ENCODE measurements at places on chromosomes 1 and 21.

DNA sequence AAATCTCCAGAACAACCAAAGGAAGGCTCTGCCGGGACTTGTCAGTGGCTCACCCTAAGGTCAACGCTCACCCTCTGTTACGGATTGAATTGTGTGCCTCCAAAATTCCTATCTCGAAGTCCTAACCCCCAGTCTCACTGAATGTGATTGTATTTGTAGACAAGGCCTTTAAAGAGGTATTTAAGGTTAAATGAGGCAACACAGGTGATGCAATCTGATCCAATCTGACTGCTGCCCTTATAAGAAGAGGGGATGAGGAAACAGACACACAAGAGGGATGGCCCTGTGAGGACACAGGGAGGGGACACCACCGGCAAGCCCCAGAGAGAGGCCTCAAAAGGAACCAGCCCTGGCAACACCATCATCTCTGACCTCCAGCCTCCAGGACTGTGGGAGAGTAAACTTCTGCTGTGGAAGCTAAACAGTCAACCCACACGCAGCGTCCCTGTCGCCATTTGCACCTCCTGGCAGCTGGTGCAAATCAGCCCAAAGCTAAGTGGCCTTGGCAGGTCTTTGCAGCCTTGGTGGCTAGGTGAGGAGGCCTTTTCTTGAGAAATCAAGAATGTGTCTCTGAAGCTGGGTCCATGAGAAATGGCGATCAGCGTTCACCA, 24.2 kb downstream of the UBASH3A start:
- DNase-seq, result no peak

GRCh38 chr1:151820940-151821339, 10.7 kb downstream of the RORC start:
- no peak for DNase-seq

DNA sequence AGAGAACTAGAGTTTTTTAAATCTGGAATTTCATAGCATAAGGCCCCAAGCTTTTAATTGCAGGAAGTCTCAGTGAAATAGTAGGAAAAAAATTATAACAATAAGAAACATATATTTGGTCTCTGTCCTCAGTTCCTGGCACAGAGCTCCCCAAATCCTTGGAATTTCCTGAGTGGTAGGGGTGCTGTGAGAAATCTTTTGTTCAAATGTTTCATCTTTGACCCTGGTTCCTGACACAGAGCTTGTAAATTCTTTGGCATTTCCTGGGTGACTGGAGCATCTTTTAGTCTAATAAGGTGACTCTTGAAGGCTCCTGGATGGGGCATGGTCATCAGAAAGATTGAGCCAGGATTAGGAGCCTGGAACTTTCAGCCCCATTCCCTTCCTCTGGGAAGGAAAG, 225.7 kb upstream of the AJAP1 start:
- no peak for DNase-seq

DNA sequence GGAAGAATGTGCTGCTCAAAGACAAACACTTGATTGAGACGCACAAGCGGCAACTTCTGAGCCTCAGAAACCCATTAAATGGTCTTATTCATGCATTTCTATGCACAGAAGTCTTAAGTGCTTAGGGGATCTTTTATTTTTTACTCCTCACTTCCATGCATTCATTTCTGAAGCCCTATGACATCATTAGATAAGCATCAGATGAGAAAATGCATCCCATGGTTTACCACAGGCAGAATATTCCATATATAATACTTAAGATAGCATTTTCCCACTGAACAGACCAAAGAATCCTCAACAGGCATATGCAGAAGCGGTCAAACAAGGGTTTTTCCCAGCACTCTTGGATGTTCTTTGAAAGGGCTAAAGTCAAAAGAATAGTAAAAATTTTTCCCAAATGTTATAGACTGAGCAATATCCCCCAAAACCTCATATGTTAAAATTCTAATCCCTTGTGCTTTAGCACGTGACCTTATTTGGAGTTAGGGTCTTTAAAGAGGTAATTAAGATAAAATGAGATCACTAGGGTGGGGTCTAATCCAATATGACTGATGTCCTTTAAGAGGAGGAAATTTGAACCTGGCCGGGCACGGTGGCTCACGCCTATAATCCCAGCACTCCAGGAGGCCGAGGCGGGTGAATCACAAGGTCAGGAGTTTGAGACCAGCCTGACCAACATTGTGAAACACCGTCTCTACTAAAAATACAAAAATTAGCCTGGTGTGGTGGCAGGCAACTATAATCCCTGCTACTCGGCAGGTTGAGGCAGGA, 22.6 kb upstream of the FAM89A start:
- no peak for DNase-seq

DNA sequence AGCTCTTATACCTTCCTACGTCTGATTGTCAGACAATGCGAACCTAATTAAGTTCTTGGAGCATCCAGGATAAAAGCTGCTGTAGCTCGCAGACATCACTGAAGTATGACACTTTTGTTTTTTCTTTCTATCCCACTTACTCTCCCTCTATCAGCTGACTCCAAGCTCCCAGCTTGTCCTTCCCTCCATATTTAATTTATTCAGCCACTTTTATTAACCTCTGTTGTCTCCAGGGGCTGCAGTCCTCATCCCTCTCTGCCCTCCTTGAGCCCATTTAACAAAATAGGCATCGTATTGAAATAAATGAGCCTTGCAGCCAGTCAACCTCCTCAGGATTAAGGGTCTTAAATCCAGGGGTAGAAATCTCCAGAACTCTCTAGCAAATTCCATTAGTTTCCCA, 7.1 kb downstream of the KIRREL1 start:
- DNase-seq, result no peak

DNA sequence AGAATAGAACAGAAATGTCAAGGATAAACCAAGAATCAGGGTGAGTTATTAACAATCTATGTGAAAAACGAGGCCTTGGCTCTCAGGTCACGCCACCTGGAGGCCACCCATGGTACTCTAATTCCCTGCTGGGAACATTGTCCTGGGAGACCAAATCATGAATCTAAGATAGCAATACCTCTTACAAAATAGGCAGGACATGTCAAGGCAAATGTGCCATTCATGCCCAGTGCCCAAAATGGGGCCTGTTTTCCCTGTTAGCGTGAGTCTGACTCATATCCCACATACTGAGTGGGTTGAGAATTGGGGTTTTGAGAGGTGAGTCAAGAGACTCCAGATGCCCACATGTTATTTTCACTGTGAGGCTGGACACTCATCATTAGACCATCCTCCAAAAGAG, 380.8 kb downstream of the HHIPL2 start:
- no peak for DNase-seq

- no peak for DNase-seq
Observed at GRCh38 chr1:43443197-43443946, 10.4 kb downstream of the HYI start.

- DNase-seq, result no peak
Observed at GRCh38 chr1:245880754-245881403, 626.2 kb downstream of the SMYD3 start.

DNA sequence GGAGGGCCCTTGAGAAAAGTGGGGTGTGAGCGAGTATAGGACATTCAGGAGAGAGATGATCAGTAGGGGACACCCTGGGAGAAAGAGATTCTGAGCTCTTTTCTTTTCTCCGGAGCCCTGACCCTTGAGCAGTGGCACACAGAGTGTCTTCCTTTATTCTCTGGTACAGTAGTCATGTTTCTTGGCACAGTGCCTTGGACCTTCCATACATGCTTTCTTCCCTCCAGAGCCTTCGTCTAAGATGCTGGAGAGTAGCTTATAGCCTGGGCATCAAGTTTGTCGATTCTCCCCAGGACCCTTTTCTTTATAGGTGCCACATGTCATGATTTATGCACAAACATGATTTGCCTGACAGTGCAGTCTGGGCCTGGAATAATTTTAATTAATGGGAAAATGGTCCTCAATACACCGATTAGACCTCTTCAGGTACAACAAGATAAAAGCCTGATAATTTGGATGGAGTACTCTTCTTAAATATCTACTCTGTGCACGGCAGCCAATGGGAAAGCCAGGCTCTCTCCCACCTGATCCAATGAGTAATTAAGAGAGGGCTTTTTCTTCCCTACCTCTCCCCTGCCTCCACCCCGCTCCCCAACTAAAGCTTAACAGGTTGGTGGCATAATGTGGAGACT, at the start of gene TBX19:
Gene TBX19, plus strand, starts transcription at position 582 of the 632 bp plus-strand sequence. CDS start 214 bp downstream, outside the sequence.
- DNase-seq, result no peak

- DNase-seq, result no peak
Observed at GRCh38 chr1:52157582-52157981, 15.7 kb downstream of the ZFYVE9 start.

GRCh38 chr21:45934085-45934484, 47.5 kb upstream of the COL6A1 start:
- DNase-seq, result no peak

DNA sequence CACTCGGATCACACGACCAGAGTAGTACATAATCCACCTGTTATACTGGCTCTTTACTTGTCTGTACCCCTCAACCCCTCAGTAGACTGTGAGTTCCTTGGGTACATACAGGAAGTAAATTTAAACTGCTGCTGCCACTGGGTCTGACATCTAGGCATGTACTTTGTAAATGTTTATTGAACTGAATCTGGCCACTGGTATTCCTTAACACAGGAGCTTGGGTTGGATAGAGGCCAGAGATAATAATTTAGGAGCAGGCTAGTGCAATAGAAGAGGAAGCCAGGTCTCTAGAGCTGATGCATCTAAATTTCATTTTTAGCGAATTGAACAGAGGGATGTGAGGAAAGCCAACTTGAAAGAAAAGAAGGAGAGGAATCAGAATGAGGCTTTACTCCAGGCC, 12.4 kb downstream of the TTC4 start:
- DNase-seq, result no peak

DNA sequence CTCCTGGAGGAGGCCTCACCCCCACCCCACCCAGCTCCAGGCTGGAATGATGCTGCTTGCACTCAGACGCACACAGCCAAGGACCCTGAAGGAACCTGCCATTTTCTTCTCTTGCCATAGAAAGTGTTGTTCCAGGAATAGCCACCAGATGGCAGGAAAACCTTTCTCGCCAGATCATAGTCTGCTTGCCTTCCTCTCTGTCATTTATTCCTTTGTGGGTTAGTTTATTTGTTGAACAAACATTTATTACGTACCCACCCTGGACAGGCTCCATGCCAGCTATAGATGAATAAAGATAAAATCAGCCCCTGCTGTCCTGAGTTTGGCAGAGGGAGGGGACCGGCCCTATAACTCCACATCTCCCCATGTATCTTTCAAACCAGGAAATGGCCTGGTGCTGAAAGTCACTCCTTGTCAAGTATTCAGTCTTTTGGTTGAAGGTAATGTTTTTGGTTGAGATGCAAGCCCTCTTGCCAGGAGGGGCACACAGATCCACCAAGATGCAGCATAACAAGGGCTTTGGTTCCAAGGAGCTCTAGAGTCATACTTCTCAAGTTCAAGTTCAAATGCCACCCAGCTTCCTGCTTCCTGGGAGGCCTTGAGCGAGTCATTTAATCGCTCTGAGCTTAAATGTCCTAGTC, 7.0 kb upstream of the KCNC4 start:
- DNase-seq, result peak; percentile 59

DNA sequence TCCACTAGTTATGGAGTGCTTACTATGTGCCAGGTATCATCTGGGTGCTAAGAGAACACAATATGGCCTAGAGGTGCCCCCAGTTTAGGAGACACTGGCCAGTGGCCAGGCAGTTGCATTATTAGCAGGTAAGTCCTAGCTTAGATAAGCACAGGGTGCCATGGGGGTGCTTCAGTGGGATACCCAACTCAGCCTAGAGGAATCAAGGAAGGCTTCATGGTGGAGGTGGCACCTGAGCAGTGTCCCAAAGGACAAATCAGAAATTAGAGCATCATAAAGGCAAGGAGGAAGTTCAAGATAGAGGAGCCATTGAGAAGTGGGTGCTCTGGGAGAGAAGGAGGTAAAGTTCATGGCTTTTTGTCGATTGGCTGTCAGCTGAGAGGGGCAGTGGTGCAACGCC, 31.9 kb upstream of the PKP1 start:
- no peak for DNase-seq

DNA sequence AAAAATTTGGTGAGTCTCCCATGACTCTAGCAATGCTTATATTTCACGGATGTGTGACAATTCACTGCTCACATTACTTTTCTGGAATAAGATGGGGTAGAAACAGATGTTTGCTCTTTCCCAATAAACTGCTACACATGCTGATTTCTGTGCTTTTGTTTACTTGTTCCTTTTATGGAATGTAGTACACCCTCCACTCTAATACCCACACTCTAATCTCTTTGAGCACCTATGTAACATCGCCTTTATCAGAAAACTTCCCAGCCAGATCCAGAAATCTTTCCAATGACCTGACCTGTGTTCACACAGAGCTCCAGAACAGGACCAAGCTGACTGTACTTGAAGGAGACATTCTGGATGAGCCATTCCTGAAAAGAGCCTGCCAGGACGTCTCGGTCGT, 4.2 kb downstream of the HSD3B2 start:
- DNase-seq, result no peak

- no peak for DNase-seq
Observed at GRCh38 chr1:61174060-61174795, 91.9 kb downstream of the NFIA start.

- DNase-seq, result no peak
Observed at GRCh38 chr1:17919525-17920439, 164.6 kb downstream of the ACTL8 start.

DNA sequence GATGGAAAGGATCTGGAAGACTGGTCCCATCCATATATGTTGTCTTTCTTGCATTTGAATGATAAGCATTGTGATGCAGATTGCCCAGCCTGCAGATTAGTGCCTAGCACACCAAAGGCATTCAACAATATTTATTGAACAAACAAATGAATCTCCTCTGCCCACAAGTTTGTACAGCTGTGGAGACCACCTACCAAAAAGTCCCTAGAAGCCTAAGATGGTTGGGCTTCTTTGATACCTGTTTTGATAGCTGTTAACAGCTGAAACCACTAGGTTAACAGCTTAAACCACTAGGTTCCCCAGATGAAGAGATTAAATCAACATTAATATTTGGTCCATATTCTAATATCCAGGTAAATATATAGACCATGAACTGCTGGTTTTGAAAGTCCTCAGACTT, 9.8 kb downstream of the DUSP10 start:
- no peak for DNase-seq

DNA sequence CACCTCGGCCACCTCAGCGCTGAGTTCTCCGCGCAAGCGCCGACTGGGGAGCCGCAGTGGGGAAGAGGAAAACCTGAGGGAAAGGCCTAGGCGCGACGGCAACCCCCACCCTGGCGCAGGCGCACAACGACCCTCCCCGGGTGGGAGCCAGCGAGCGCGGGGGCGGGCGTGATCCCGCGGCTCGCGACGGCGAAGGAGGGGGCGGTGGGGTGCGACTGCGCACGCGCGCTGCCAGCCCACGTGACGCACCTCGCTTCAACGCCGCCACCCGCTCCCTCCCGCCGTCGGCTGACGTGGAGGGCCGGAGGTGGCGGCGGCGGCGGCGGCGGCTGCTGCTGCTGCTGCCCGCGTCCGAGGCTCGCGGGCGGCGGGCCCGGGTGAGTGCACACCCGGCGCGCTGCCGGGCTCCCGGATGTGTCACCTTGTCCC, at the start of the genes PIGP and TTC3:
Gene PIGP, minus strand, starts transcription at position 84 of the 429 bp plus-strand sequence. CDS start 556 bp downstream, outside the sequence.
Gene TTC3, plus strand, starts transcription at position 267 of the 429 bp plus-strand sequence. CDS start 14,004 bp downstream, outside the sequence.
- peak; percentile 94 for DNase-seq
